ENCODE measurements at places on chromosomes 1 and 21.
A peak's percentile ranks its signal among the peaks of the same experiment; 100 is the strongest.

DNA sequence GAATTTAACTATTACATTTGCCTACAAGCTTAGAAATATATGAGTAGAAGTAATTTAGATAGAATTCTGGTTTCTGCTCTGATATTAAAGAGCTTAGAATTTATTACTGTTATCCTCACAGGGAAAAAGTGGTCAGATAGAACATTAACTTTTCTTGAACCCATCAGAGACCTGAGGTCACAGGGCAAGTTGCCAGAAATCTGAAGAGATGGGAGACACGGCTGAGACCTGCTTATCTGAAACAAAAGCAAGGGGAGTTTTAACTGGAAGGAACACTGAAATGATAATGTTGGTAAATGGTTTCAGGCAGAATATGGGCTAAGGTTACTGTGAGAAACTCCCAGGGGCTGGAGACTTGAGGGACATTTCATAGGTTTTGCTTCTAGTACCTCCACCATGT lies 28.0 kb upstream of the USP25 start:
- DNase-seq, result no peak

GRCh38 chr1:40628903-40629292 lies 36.6 kb downstream of the RIMS3 start:
- no peak for DNase-seq

DNA sequence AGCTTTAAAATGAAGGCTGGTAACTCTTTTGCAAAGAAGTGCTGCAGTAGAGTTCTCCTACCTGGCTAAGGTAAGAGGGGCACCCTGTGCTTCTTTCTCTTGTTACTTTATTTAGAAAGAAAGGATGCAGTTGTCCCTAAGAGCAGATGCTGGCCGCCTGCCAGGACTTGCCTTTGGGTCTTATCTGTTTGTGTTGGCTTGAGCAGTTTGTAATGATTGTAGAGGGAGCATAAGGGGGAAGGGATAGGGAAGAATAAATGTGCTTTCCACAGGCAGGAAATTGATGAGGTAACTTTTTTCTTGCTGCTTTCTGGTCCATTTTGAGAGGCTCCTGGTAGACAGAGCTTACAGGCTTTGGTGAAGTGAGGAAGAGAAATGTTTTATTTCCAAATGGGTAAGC lies 229.6 kb downstream of the HHAT start:
- DNase-seq, result no peak

- no peak for DNase-seq
Measured at GRCh38 chr1:108016451-108016920, 51.5 kb upstream of the VAV3 start.

GRCh38 chr1:46772571-46772970 lies 26.3 kb upstream of the CYP4B1 start:
- no peak for DNase-seq

DNA sequence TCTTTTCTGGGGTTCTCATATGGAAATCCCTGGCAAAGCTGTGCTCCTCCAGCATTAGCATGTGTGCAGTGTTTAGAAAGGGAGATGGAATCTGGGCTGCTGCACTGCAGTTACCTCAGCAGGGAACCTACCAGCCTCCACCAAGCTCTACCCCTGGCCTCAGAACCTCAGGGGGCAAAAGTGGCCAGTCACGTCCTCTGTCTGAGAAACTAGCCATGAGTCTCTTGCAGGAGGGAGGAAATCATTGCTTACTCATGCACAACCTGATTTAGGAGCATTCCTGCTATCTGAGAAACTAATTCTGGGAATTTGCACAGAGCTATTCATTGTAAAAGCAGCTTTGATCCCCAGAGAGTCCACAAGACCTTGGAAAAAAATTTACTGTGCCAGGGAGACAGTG lies 80.6 kb upstream of the IPO9 start:
- no peak for DNase-seq

GRCh38 chr1:198359024-198359653 lies 181.3 kb downstream of the ATP6V1G3 start:
- DNase-seq, result no peak

GRCh38 chr1:232486454-232487207 lies 143.3 kb downstream of the SIPA1L2 start:
- no peak for DNase-seq

DNA sequence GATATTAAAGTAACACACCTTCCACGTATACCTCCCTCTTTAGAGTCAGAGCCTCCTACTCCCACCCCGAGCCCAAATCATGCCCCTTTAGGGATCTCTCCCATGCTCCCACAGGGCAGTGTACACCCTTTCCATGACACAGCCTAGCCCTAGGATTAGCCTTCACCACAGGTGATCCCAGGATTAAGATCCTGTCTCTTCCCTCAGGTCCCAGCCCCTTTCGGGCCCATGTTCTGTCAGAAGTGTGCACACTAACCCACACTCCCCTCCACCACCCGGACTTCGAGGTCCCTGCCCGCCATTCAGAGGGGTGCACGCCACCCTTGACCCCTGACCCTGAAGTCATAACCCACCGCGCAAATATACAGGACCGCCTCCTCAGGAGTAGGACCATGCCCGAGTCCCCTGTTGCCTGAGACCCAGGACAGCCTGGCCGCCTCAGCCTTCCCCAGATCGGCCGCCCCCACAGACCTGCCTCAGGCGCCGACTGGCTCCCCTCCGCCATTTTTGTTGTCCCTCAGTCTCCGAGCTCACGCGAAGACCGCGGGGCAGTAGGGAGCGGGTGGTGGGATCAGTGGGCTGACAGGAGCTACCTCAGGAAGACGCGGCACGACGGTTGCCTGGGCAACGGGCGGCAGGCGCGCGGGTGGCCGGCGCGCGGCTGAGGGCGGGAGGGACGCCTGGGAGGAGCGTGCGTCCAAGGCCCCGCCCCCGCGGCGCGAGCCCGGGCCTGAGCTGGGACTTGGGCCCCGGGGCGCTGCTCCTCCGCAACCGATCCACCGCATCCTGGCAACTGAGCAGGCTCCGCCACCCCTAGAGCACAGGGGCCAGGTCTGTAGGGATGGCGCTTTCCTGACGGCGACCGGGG lies at the start of gene AGBL4:
AGBL4 (minus strand) TSS at position 663 of the 868 bp plus-strand sequence.
- DNase-seq, result no peak

GRCh38 chr1:17502326-17502778 lies 37.1 kb upstream of the ARHGEF10L start:
- peak; percentile 34 for DNase-seq

- DNase-seq, result no peak
Measured at GRCh38 chr1:158179301-158180041, 1.2 kb upstream of the CD1D start.

GRCh38 chr1:116226017-116226416 lies 114.8 kb downstream of the MAB21L3 start:
- no peak for DNase-seq

GRCh38 chr1:209064850-209065706 lies 518.4 kb upstream of the CAMK1G start:
- no peak for DNase-seq

All from activated naive CD4-positive, alpha-beta T cell treated with anti-CD3 and anti-CD28 coated beads, Interleukin-2, amount 50 U/mL, for 16 hours (primary cell).